Hematopoietic multipotent progenitor cell treated with erythropoietin and hydrocortisone succinate and interleukin-3 and kit ligand, for 15 days (in vitro differentiated cells): ENCODE measurements at places on chromosomes 4 and X.

- DNase-seq = peak; percentile 25
These were observed at the start of gene SH3RF1 for GRCh38 chr4:169270810-169271691. Gene SH3RF1, minus strand, starts transcription at chr4:169270956. Its CDS starts 1,744 bp downstream, at chr4:169269212.

GRCh38 chr4:1988327-1988724 lies 20.4 kb downstream of the NELFA start:
- no peak for DNase-seq

- DNase-seq = no peak
These were observed 200.5 kb upstream of the CXorf66 start for GRCh38 chrX:140165849-140166248.

GRCh38 chr4:4334798-4335520 lies 44.9 kb downstream of the ZBTB49 start:
- DNase-seq = peak; percentile 74

DNA sequence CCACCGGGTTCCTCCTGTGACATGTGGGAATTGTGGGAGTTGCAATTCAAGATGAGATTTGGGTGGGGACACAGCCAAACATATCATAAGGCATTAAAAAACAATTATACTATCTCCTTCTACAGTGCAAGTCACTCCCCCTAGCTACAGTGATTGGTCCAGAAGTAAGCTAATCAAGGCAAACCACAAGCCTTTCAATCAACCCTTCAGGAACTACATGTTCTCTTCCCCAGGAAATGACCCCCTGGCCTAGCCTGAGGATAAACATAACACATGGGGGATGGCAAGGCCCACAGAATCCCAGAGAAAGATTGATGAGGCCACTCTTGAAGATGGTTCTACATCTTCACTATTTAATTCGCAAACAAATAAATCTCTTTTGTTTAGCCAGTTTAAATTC lies 25.2 kb upstream of the FAM241A start:
- DNase-seq = no peak

DNA sequence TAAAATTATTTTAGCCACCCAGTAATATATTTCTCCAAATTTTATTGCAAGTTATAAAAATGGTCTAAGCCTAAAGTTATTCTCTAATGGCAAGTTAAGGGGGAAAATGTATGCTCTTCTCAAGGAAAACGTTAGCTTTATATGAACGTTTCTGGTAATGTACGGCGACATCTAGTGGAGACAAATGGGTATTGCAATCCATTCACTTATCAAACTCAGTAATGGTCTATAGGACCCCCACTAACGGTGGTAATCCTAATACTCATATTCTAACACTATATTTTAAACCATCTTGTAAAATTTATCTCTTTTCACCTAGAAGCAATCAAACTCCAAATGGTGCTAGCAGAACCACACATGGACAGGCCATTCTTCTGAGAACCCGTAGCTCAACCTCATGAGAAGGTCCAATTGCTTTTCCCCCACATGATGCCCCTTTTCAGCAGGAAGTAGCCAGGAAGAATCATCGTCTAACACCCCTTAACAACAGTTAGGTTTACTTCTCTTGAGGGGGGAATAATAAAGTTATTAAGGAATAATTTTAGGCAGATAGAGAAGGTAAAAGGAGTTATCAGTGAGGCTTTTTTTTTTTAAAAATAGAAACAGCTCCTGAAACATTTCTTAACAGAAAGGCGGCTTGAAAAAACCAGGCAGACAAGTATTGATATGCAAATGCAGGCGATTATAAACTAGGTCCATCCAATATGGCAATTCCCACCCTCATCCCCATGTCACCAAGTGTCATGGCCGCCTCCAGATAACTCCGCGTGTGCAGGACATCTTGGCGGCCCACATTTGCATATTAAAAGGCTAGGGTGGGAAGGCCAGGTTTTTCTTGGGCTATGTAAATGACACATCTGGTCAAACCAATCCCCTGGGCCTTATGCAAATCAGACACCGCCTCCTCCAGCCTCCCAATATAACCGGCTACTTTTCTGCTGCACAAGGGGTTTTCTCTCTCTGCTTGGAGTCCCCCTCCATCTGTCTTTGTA lies 35.0 kb downstream of the NUDT11 start:
- peak; percentile 34 for DNase-seq

GRCh38 chr4:87219632-87220093 lies 755 bp downstream of the KLHL8 start:
- peak; percentile 44 for DNase-seq

DNA sequence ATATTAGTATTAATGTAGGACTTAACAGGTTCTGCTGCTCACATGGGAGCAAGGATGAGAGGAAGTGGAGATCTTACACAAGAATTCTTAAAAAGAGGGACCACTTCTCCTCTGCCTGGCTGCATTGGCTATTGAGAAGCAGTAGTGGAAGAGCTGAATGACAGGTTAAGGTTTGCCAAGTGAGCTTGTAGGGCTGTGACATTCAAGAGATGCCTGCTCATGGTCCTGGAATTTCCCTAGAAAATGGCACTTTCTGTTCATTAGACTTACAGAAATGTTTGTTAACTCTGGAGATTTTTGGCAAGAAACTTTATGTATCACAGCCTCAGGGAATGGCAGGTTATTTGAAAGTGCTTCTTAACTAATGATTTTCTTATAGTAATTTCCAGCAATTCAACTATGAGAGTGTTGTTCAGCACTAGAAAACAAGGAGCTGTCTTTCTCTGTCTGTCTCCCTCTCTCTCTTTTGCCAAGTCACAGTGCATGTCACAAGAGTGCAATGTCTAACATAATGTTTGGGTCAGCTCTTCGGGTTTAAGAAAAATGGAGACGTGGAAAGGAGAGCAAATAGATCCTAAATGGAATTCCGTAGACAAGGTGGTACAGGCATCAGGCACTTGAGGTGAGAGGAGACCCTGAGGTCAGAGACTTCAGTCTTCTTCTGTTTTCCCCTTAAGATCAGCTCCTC lies 8.3 kb upstream of the NAP1L5 start:
- no peak for DNase-seq

- DNase-seq = no peak
These were observed 159.8 kb downstream of the OR13H1 start for GRCh38 chrX:131703646-131704045.

- no peak for DNase-seq
These were observed 185.4 kb downstream of the INPP4B start for GRCh38 chr4:142660728-142661127.

DNA sequence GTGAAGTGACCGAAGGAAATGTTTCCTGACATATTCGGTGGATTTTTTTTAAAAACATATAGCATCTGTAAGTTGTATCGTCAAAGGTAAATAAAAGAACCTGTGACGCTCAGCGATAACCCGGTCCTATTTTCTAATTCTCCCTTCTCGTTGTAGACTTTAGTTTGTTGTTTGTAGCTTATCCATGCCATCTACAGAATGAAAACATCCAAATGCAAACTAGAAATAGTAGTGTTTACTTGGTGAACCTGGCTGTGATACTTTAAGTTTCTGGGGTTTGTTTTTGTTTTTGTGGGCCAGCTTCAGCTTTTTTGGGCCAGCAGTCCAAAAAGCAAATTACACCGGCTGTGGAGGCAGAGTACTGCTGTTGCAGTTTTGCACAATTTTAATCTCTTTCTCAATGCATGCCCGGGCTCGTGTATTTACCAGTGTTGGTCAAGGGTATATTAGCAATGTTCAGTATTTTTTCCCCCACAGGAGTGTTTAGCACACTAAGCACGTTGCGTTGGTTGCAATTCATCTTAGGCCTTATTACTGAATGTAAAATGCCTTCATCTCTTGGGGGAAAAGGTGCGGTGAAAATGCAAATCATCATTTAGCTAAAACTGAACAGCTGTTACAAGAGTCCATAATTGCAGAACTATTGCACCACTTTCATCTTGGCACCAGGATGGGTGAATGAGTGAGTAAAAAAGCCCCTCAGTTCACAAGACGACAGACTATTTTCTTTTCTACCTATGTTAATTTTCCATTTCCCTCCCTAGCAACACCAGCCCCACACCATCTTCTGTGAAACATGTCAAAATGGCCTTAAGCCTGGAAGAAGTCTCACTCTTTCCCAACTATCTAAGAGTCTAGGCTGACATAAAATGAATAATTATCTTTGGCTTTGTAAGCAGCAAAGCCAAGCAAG lies 1.7 kb upstream of the CNOT6L start:
- DNase-seq = peak; percentile 33

DNA sequence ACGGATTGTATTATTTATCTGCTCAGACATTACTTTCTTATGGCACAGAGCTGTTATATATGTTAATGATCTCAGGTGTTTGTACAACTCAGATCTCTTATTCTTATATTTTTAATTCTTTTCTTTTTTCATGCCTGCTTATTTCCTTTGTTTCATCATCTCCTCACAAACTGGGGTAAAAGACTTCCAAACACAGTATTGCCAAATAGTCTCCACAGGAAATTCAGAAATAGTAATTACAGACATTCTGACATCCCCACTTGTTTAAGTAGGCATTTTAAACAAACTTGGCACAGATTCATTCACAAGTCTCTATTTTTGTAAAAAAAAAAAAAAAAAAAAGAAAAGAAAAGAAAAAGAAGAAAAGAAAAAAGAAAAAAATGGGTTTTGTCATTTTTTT lies 129.7 kb upstream of the USP38 start:
- DNase-seq = no peak

DNA sequence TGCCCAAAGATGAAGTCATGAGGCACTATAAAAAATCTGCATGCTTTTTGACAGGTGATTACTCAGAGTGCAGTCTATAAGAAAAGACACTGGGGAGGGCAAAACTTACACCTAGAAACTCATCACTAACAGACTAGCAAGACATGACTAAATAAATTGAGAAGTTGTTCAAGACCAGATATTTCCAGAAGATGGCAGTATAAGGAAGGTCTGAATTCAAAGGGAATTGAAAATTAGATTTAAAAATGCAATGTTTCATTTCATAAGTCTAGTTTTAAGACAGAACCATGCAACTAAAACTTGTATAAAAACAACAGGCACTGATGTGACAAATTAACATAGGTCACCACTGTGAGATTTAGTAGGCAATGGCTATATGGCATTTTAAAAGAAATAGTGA lies 232.5 kb upstream of the POF1B start:
- no peak for DNase-seq

GRCh38 chrX:20352504-20352903 lies 85.8 kb upstream of the RPS6KA3 start:
- DNase-seq = no peak

GRCh38 chr4:79358438-79358837 lies 32.6 kb upstream of the NAA11 start:
- no peak for DNase-seq

DNA sequence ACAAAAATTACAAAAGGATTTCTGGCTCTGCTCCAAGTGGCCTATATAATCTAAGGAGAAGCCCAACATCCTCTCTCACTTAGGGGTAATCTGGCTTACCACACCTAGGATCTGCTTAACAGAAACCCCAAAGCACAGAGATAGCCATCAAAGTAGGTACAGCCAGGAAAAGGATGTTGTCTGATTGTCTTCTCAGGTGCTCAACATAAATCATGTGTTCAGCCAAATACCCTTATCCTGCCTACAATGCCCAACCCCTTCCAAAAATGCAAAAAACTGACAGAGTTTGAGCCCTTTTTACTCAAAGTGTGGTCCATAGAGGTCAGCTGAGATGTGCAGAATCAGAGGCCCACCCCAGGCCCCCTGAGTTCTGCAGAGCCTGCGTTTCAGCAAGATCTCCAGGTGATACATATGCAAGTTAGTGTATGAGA lies 53.9 kb downstream of the PPM1K start:
- no peak for DNase-seq

DNA sequence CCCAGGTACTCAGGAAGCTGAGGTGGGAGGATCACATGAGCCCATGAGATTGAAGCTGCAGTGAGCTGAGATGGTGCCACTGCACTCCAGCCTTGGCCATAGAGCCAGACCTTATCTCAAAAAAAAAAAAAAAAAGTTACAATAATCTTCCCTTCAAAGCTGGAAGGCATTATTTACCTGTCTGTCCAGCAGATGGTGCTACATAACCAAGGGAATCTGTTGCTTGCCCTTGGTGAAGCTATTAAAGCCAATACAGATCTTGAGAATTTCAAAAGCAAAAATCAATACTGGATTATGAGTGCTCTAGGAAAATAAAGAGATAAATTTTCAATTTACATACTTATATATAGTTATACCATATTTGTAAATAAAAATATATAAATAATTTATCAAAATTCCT lies 25.9 kb downstream of the PKD2 start:
- DNase-seq = peak; percentile 82

GRCh38 chr4:152910521-152910920 lies 25.6 kb upstream of the FHDC1 start:
- no peak for DNase-seq

DNA sequence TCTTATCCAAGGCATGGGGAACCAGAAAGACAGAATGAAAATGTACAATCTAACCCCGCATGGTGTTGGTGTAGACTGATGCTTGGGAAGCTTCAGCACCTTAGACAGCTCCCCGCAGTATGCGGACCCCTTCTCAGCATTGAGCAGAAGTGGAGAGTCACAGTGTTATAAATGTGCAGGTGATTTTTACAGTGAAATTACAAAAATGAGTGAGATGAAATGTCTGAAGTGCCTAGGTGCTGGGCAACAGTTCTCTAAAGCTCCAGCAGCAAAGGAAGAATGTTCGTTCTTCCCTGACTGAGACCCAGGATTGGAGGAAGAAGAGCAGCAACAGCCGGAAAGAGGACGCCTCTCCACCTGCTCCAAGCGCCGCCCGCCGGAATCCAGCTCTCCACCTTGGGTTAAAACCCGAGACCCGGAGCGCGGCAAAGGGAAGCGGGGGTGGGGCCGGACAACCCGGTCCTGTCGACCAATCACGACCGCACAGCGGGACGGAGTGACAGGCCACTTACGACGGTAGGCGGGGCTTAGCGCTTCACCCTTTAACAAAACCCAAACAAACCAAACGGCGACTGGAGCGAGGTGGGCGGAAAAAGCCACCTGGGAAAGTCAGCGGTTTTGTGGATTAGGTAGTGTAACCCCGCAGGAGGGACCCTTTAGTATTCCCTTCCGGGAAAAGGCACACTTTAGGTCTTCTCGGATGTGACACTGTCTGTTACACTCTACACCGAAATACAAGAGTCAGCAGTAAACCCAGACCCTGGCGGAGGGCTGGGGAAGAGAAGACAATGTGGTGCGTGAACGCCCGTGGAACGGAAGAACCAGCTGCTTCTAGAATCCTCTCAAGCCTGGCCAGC lies at the start of gene GLRA3:
Gene GLRA3 (minus strand): TSS at position 403 of the 857 bp plus-strand sequence. CDS start 436 bp downstream, outside the sequence.
- DNase-seq = no peak

GRCh38 chr4:68372588-68372987 lies 22.7 kb upstream of the YTHDC1 start:
- DNase-seq = no peak
